ENCODE measurements at places on chromosomes 5 and 9.

DNA sequence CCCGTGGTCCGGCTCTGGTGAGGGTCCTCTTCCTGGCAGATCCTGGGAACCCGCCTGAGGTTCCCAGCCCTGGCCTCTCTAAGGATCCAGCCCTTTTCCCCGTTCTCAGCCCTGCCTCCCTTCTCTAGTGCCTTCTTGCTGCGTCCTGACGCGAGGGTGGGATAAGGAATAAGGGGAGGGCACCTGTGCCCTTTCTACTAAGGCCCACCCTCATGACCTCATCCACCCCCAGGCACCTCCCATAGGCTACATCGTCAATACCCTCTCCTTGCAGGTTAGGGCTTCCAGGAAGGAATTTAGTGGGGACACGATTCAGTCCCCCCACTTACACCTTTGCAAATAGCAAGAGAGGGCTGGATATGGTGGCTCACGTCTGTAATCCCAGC, 10.7 kb upstream of the DIPK1B start:
- no peak for DNase-seq

DNA sequence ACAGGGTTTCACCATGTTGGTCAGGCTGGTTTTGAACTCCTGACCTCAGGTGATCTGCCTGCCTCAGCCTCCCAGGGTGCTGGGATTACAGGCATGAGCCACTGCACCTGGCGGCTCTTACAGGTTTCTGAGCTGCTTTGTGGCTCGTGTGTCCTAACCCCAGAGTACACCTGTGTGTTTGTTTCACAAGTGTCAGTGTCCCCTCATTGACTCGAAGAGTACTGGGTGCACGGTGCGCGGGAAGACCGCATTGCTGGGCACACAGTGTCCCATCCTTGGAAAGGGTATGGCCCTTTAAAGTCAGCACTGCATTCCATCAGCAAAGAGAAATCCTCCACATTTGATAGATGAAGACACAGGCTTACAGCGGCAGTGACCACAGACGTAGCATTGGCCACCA, 23.8 kb downstream of the NDST1 start:
- DNase-seq = no peak

DNA sequence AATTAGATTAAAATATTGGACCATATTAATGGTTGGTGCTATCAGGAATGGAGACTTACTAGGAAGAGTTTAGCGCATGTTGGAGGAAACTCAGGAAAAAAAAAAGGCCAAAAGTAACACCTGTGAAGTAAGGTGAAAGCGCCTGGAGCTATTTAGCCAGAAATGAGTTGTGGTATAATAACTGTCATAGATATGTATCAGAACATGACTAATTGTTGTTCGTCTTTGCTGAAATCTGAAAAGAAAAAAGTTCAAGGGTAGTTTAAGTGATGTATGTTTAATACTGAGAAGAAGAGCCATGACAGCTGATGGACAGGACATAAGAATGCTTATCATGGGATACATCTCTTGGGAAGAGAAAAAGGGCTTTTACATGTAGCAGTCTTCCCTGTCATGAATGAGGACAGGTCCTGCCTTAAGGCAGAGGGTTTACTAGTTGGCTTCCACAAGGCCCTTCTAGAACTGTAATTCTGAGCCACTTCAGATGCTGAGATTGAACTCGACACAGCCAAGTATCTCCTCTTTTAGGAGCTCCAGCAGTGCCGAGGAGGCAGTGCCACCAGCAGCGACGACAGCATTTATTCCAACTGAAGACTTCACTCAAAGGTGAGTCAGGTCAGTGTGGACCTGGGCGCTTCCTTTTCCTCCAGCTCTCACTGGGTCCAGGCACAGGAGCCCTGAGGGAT, 940 bp upstream of the CAMK4 start:
- no peak for DNase-seq

DNA sequence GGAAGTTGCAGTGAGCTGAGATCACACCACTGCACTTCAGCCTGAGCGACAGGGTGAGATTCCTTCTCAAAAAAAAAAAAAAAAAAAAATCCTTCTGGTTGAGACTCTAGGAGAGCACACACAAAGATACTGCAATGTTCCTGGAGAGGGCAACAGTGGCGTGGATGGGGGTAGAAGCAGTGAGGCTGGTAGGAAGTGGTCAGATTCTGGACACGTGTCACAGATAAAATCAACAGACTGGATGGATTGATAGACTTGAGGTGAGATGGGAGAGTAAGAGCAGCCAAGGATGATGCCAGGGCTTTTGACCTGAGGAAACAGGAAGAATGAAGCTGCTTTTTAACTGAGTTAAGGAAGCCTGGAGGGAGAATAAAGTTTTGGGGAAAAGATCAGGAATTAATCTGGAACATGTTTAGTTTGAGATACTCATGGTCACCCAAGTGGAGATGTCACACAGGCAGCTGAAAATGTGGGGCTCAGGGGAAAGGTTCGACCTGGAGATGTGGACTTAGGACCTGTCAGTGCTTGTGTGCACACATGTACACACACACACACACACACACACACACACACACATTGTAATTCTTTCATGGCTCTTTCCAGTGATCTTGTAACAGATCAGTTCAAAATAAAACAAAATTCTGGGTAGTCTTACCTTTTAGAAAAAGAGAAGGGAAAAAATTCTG, 88.1 kb downstream of the FANCC start:
- peak; percentile 44 for DNase-seq
